Left cardiac atrium (tissue), 4 donors: ENCODE measurements at places on chromosomes 2 and 18. TPM values are rescaled to one million over a fixed set of nuclear protein-coding genes. Genes with fewer than 3 reads are reported as not detected.

UGT1A5 gene
- not detected for total RNA-seq

FHOD3 gene
- total RNA-seq: 119 TPM

- DNase-seq: no peak
Measured at GRCh38 chr2:63882395-63883105, 40.9 kb downstream of the UGP2 start.

SULT1C2 gene
- total RNA-seq: 0.24 TPM

GRCh38 chr2:202327858-202328257, 48.3 kb upstream of the BMPR2 start:
- DNase-seq: no peak

DNA sequence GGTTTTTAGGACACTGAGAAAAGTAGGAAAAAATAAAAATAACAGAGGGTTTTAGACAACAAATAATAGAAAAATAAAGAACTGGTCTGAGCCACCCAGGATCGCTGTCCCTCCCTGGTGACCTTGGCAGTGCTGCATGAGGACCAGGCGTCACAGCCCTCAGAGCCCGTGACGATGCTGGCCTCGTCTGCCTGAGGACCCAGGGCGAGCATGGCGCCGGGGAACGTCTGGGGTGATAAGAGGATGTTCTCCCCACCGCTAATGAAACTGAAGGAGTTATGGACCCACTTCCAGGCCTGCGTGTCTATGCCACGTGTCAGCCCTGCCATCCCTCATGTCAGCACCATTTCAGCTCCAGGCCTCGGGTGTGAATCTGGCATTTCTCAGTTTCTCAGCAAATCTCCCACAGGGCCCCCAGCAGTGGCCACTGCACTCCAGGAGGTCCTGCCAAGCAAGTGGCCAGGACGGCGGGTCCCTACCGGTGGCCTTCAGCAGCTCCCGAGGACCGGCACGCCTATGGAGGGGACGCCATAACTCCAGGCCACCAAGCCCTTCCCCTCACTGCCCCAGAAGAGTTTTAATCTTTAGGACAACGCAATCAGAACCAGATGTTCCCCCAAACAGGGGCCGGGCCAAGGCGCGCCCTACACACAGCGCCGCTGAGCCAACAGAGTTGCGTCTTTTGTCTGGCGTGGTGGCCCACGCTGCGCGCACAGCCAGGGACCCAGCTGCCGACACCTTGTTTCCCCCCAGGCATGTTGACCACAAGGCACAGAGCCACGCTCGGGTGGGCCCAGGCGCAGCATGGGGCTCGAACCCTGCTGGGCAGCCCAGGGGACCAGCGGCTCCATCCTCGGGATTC, 179.7 kb downstream of the TWIST2 start:
- DNase-seq: no peak

DNA sequence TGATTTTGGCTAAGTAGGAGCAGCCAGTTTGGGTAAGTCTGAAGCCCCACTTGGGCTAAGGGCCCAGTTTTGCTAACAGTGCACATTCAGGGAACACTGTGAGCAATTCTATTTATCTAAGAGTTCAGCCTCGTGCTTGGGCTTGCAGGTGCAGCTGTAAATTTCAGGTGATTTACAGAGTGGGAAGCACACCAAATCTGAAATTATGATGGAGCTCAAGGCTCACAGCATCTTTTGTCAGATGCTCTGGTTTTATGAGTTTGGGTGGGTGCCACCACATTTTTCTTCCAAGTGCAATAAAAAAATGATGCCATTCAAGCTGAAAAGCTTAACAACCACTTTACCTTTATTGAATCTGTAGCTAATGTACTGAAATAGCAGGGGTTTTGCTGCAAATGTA, 671.2 kb downstream of the LRRTM4 start:
- no peak for DNase-seq

ATP6V1B1 gene
- total RNA-seq: 0.89 TPM

TUBA3E gene
- 6.7 TPM for total RNA-seq

- DNase-seq: no peak
Measured at GRCh38 chr2:142862299-142862698, 15.2 kb upstream of the KYNU start.

- DNase-seq: no peak
Measured at GRCh38 chr2:45263147-45263546, 253.9 kb upstream of the SIX2 start.

DNA sequence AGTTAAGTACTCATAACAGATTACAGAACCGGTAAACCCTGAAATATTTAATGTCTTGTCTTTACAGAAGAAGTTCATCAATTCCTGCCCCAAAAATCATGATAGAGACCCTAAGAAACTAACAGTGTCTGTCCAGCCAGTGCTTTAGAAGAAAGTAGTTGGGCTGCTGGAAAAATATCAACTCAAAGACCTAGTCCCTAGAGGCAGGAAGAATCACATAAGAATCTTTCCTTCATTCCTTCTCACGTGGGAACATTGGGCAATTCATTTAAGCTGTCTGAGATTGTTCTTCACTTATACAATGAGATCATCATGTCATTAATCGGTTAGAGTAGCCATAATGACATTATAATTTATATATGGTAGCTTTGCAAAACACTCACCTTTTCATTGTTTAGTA, 156.4 kb downstream of the CCBE1 start:
- no peak for DNase-seq

CROCC2 gene
- total RNA-seq: not detected

SERPINB10 gene
- not detected for total RNA-seq

DNA sequence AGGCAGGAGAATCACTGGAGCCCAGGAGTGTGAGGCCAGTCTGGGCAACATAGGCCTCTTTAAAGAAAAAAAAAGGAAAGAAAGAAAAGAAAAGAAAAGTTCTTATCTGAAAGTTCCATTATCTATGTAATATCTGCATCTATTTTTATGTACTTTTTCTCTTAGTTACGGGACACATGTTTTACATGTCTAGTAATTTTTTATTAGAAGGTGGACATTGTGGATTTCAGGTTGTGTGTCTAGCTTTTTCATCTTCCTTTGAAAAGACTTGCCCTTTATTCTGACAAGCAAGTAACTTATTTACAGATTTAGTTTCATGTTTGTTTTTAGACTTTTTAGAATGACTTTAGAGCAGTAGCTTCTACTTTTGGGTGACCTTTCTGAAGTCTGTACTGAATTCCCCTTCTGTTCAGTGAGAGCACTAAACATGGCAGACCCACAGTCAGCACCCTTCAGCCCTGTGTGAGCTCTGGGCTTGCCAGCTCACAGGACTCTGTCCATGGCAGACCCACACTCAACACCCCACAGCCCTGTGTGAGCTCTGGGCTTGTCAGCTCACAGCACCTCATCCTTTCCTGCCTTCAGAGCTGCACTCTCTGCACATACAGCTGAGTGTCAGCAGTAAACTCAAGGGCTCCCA, 17.5 kb downstream of the TRAPPC12 start:
- no peak for DNase-seq

DNA sequence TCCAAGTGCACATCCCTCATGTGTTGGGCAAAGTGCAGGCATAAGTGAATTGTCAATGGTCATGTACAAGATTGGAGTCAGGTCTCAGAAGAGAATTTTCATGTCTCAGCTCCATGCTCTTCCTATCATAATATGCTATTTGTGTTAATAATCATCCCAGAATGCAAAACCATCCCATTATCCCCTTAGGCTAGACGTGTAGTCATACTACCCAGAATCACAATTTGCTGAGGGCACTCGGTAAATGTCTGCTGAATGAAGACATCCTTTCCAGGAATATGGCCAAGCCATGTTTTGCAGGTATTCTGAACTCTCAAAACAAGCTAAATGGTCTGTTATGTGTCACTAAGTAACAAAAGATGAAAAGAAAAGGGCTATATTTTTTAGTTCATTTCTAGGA, 263.8 kb downstream of the RAD51AP2 start:
- no peak for DNase-seq

BCL11A gene
- 4.7 TPM for total RNA-seq

DNA sequence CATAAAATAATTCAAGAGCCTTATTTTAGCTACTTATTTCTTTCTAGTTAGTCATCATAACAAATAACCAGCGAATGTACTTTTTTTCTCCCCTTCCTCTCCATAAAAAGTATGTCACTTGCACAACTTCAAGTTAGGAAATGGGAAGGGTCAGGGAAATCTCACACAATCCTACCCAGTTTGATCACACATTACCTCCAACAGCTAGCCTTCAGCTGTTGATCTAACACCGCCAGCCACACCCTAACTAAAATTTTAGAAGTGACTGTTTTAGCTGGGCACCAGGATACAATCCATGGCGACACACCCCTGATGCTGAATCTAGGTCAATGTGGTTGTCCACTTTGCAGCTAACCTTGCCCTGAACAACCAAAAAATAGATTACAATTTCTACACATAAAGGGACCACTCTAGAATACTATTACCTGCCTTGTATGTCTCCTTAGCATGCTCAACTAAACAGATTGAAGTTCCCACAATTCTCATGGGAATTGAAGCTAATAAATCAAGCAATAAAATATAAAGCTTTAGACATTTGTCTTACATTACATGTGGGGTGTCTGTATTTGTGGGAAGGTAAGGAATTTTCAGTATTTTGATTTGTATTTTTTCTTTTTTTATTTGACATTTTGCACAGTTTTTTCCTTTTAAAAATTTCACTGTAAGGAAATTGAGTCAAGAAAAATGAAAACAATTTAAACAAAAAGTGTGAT, 7.3 kb upstream of the COL3A1 start:
- DNase-seq: no peak

DNA sequence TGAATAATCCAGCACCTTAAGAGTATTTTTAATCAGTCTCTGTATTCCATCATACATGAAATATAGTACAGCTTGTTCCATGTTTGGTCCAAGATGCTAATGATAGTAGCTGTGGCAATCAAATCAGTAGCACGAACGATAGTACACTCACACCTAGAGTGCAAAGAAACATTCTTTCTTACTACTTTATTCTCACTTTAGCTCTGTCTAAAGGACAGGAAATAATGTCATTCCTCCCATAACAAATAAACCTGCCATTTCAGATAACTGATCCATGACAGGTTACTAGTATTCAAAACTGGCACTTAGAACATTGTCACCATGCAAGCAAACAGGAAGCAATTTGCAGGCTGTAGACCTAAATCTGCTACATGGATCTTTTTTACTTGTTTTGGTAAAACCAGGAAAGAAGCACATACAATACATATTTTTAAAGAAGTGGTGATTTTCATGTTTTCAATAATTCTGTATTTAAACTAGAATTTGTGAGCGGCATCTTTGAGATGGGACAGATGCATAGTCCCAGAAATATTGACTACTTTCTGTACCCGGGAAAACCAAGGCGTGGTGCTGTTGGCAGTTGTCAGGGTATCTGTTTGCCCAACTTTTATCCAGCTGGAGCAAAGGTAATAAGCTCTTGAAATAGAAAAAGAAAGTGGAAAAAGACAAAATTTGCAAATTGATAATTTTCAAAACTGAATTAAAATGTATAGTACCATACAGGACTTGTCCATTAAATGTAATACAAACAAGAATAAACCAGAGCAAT, 49.5 kb downstream of the IKZF2 start:
- no peak for DNase-seq

PTH2R gene
- not detected for total RNA-seq

EML6 gene
- 0.52 TPM for total RNA-seq

GRCh38 chr2:129918604-129919003, 60.9 kb upstream of the RAB6C start:
- no peak for DNase-seq

NEURL3 gene
- not detected for total RNA-seq

DNA sequence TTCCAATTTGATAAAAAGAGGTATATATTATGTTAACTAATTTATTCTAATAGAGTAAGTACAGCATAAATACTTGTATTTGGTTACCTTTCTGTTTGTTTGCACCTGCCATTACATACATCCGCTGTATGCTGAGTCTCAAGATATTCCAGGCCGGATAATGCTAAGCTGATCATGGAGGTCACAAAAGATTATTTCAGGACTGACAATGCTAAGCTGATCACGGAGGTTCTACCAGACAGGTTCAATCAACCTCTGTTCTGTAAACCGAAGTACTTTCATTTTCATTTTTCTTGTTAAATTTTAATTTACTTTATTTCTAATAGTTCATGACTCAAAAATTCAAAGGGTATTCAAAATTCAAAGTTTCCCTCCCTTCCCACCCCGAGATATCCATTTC, 31.1 kb downstream of the PNO1 start:
- no peak for DNase-seq

GRCh38 chr2:241202268-241202585, 13.8 kb downstream of the ANO7 start:
- no peak for DNase-seq

COLEC12 gene
- total RNA-seq: 25.1 TPM

- no peak for DNase-seq
Measured at GRCh38 chr2:64025741-64026140, 6.5 kb upstream of the VPS54 start.

ASB18 gene
- 1.9 TPM for total RNA-seq

DNAH7 gene
- 0.50 TPM for total RNA-seq

DNA sequence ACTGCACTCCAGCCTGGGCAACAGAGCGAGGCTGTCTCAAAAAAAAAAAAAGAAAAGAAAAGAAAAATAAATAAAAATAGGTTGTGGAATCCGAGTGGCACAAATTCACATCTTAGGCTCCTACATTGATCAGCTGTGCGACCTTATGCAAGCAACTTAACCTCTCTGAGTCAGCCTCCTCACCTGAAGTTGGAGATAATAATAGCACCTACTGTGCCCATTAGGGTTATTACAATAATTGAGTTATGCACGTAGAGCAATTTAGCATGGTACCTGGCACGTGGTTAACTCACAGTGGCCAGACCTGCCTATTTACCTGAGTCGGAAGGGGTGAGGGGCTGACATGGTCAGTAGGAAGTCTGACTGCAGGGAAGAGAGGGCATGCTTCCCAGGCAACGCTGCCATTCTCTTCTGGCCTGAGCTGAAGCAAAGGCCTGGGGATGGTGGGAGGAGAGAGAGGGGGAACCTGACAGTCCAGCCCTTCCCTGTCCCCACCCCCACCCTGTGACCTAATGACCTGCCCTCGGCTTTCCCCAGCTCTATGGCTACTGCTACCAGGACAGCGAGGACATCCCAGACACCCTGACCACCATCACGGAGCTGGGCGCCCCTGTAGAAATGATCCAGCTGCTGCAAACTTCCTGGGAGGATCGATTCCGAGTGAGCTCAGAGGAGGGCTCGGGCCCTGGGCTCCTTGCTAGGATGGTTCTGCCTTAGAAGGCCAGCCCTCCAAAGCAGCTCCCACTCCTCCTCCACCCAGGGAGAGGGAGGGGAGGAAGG, 5.1 kb downstream of the PKDCC start:
- peak; percentile 60 for DNase-seq

DNA sequence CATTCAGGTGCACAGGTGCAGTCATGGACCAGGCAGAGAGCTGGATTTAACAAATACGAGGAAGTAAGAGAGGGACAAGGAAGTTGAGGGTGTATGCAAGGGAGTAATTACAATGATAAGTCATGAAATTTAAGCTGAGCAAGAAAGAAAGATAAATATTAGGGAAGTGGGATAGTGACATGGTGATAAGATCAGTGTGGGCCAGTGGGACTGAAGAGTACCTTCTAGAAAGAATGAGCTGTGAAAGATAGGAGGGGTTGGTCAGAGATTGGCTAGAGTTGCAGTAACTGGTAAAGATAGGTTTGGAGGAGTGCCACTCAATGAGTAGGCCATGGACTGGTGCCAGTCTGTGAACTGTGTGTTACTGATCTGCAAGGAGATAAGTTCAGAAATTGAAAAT, 200.8 kb upstream of the SIX3 start:
- no peak for DNase-seq

FKBP1B gene
- total RNA-seq: 4.6 TPM

RBM44 gene
- 0.47 TPM for total RNA-seq

DSC3 gene
- 0.86 TPM for total RNA-seq
